ENCODE measurements at places on chromosomes 13 and 19.

- no peak for DNase-seq
Observed at GRCh38 chr19:9528757-9529336, 9.6 kb downstream of the ZNF426 start.

DNA sequence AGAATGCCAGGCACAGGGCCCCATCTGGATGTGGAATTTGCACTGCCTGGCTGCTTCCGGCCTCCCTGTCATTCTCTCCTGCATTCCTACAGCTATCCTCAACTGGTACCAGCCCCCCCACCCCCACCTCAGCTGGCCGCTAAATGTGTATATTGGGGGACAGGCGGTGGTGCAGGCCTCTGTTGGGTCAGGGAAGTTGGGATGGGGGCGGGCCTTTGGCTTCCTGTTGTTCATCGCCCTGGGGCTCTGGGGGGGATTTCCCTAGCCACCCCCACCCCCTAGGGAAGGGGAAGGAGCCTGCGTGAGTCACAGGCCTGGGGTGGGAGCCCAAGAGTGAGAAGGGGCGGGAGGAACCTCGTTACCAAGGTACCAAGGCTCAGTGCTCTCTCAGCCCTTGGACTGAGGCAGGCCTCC, 10.6 kb downstream of the POU2F2 start:
- DNase-seq: no peak

DNA sequence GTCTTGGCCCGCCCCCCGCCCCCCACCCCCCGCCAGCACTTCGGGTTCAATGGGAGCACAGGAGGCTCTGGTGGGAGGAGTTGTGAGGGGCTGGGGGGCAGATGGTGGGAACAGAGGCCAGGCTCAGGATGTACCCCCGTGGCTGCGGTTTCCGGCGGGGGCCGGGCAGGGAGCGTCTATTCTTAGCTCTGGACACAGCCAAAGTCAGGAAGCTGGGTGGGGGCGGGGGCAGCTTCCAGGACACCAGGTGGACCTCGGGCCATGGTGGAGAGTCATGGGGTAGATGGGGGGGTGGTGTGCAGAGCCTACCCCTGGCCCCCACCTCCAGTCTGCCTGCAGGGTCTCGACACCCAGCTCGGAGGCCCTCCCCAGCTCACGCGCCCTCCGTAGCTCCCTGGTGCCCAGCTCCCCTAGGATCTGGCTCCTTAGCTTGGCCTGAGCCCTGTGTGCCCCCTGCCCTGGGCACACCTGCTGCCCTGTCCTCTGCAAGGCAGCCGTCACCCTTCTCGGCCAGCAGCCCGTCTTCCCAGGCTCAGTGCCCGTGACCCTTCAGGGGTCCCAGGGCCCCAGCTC, 2.2 kb upstream of the TBXA2R start:
- DNase-seq: no peak

GRCh38 chr13:63112799-63113395, 1697.2 kb upstream of the PCDH20 start:
- no peak for DNase-seq

DNA sequence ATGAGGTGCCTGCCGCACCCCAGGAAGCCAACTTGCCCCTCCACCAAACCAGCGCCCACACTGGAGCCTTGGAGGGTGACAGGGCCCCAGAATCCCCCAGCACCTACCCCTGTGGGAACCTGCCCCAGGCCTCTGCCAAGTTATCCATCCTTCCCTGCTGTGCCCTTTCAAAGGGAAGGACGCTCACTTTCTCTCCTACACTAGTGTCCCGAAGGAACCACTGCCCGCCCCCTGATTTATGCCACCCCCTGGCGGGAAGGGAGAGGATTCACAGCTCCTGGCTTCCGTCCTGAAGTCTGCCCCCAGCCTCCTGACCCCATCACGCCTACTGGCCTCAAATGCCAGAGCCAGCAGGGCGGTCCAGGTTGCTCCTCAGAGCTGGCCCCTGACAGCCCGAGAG, 1.4 kb downstream of the EVI5L start:
- DNase-seq: peak; percentile 42

- DNase-seq: no peak
Observed at GRCh38 chr13:113739527-113740285, 19.3 kb upstream of the TMEM255B start.

- peak; percentile 9 for DNase-seq
Observed at GRCh38 chr13:104318121-104318520, 1251.9 kb upstream of the SLC10A2 start.

DNA sequence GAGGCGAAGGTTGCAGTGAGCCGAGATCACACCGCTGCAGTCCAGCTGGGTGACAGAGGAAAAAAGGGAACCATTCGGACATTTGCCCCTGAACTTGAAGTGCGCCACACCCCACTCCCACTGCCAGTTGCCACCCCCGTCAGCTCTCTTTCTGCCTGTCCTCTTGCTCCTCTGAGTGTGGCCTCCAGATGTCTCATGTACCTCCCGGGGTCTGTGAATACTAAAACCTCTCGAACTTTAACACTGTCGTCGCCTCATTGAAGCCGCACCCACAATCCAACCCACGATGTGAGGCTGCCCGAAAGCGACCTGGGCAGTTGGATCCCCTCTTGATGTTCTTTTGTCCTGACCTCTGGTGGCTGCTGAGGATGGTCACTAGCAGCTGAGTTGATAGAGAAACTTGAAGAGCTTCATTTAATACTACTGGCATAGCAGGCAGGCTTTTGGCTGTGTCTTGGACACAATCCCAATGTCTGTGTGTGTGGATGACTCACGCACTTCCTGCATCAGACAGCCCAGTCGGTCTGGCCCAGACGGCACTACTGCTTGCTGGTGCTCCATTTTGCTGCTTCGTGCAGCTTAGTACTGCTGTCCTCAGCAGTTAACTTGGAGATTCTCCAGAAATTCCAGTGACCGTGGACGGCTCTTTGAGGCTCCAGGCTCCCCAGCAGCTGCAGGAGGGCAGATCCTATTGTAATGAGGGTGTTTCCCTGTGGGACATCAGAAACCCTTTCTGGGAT, 4.2 kb downstream of the FPR3 start:
- peak; percentile 40 for DNase-seq

- peak; percentile 62 for DNase-seq
Observed at GRCh38 chr19:53903055-53903680, 5.9 kb upstream of the CACNG7 start.

DNA sequence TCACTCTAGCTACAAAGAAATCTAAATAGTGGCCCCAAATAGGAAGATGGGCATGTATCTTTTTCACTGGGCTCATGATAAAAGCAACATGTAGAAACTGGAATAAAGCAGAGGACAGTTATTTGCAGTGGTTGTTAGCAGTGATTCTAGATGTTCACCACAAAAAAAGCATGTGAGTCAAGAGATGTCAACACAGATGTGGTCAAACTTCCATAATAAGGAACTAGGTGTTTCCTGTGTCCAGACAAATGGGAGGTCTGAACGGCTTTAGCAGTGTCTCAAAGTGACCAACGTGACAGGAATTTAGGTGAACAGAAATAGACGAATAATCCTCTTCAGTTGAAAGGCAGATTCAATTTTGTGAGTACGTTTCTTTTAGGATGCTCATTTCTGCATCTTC, 162.7 kb downstream of the TBC1D4 start:
- no peak for DNase-seq

DNA sequence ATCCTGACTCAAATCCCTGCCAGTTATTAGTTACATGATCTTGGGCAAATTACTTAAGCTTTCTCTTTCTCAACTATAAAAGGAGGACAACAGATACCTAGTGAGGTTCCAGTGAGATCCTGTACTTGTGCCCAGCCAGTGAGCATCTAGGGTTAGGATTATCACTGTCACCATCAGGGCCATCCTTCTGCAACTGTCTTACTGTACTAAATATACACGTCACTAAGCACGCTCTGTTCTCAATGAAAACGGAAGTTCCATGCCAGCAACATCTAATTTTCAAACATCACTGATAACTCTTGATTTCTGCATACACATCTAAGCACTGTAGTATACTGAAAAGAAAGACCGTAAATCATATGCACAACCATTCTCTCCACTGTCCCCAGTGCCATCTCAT, 70.0 kb downstream of the FOXO1 start:
- DNase-seq: no peak

GRCh38 chr13:28559636-28560259, 64.8 kb upstream of the FLT1 start:
- no peak for DNase-seq

GRCh38 chr13:66926851-66927524, 303.1 kb downstream of the PCDH9 start:
- DNase-seq: no peak

DNA sequence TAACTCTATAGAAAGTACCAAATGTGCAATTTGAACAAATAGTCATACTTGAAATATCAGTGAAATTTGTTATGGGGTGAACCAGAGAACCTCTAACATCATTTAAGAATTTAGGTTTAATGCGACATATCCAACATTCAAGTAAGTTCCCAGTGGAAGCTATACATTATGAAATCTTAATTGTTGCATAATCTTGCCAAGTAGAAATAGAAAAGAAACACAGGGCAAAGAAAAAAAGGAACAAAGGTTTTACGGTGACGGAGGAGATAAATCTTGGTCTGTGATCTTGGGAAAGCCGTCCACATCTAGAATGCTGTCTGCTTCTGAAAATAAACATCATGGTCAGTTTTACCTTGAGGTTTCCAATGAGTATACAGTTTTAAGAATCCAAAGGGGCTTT, 445.7 kb downstream of the RFC3 start:
- DNase-seq: no peak

DNA sequence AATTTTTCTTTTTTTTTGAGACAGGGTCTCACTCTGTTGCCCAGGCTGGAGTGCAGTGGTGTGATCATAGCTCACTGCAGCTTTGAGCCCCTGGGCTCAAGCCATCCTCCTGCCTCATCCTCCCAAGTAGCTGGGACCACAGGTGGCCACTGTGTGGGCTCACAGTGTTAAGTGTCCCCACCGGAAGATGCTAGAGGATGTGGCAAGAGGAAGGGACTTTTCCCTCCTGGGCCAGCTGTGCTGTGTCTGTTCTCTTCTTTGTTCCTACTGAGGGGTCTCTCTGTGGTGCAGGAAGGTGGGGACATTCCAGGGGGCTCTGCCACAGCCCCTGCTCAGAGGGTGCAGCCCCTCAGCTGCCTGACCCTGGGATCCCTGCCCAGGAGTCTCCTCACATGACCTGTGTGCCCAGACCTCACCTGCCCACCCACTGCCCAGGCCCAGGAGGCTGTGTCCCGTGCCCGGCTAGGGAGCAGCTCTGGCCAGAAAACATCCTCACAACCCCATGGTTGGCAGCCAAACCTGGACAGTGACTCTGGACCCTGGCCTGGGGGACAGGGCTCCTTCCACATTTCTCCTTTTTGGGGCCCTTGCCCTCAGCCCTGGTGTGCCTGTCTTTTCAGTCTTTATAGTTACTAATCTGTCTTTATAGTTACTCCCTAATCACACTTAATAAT, 14.4 kb upstream of the ANKRD10 start:
- DNase-seq: no peak

DNA sequence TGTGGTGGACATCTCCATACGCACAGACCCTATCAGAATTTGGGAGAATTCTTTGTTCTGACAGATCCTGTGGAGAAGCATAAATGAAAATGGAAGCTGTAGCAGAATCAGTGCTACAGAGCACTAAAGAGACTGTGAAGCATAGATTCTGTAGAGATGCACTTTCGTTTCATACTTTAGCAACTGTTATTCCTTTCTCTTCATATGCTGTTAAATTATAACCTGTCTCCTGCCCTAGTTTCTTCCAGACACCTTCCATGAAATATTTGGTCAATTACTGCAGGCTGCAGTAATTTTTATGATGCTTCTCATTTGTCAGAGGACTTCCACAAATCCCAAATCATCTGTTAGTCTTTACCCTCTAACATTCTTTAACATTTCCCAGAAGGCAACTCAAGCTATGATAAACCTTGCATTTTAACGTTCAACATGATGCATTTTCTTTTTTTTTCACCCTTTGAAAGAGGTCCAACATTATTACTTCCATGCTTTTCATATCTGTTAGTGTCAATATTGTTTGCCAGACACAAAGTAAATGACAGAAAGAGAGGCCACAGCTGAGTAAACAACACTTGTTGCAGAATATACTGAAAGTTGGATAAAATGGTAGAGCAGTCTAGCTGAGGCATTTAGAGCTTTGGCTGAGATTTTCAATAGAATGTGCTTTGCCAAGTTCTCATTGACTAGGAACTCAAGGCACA, 412.7 kb downstream of the LMO7 start:
- no peak for DNase-seq

GRCh38 chr13:69595181-69595580, 512.4 kb upstream of the ATXN8OS start:
- no peak for DNase-seq

DNA sequence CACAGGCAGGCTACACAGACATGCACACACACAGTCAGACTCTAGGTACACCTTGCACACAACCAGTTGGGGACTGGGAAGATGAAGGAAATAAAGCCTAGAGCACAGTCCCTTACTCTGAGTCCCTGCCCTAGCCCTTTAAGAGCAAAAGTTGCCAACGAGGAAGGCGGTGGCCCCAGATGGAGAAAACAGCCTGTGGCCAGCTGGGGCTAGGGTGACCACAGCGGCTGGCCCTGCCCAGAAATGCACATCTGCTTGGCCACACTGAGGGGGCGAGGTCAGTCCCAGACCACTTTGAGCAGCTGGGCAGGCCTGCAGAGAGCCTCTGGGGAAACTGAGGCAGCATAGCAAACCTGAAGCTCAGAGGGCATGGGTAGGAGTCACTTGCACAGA, 52.3 kb downstream of the PTPRS start:
- no peak for DNase-seq

GRCh38 chr13:73934215-73934641, 200.0 kb downstream of the KLF12 start:
- no peak for DNase-seq

DNA sequence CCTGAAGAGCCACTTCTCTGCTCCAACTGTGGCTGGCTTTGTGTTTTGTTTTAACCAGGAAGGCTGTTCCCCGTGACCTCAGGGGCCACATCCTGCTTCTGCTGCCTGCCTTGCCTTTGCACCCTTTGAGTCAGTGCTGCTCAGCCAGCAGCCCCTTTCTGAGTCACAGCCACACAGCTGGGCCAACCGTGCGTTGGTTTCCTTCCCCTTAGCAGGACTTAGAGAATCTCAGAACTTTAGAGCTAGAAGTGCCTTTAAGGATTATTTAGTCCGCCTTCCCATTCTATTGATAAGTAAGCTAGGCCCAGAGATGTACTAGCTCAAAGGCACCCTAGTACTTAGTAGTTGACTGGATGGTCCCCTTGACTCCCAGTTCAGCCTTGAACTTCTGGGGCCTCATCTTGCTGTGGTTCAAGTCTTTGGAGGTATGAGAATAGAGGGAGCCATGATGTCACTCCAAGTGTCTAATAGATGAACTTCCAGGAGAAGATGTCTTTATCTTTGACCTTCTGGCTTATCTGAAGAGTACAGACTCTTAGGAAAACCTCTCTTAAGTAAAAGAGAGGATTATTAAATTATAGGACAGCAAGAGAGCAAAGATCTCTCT, 8.0 kb downstream of the RGCC start:
- DNase-seq: no peak

- DNase-seq: peak; percentile 82
Observed at GRCh38 chr19:46081928-46082727, 41.3 kb upstream of the IGFL4 start.

DNA sequence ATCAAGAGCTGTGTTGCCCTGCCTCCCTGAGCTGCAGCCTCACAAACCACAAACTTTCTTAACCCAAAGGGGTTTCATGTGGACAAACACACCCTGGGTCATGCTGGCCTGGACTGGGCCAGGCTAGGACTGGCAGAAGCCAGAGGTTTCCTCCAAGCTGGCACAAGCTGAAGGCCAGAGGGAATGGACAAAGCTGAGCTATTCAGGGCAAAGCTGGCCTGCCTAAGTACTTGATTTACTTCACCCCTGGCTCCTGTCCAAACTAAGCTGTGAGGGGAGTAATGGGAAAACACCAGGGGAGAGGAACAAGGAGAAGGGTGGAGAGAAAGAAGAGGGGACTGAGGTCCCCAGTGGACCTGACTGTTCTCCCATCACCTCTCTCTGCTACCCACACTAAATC, 6.2 kb downstream of the CPAMD8 start:
- no peak for DNase-seq

GRCh38 chr19:7267792-7268704, 26.2 kb downstream of the INSR start:
- no peak for DNase-seq
